ENCODE measurements at places on chromosomes 2 and 18.

DNA sequence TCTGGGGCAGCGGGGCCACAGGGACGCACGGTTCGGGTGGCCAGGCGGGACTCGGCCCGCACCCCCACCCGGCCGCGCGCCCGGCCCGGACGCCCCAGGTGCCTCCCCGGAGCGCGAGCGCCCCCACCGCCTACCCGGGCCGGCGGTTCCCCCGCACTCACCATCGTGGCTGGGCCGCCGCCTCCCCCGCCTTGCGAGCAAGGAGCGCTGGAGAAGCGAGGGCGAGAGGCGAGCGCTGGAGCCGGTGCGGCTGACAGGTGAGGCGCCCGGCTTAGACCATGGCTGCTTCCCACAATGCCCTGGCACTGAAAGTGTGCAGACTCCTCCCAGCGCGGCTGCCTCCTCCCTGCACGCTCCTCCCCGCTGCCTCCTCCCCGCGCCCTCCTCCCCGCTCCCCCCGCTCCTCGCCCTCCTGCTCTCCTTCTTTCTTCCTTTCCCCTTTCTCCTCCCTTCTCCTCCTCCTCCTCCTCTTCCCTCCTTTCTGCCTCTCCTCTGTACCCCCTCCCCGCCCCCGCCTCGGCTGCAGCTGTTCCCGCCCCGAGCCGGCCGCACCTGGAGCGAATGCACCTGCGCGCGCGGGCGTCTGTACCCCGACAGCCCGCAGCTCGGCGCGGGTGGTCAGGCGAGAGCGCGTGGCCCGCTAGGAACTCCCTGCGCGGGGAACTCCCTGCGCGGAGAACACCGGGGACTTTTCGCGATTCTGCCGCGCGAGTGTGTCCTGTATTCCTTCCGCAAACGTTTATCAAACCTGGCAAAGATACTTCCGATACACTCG is at the start of gene AP1S3:
AP1S3 (minus strand) TSS at position 296 of the 775 bp plus-strand sequence; CDS start at position 164, 132 bp downstream.
- peak; percentile 70 for DNase-seq

GRCh38 chr2:64738026-64738425 is 84.3 kb upstream of the SERTAD2 start:
- no peak for DNase-seq

GRCh38 chr2:64222351-64222750 is 78.1 kb upstream of the PELI1 start:
- no peak for DNase-seq

GRCh38 chr2:194824450-194824849 is 832.6 kb upstream of the SLC39A10 start:
- no peak for DNase-seq

DNA sequence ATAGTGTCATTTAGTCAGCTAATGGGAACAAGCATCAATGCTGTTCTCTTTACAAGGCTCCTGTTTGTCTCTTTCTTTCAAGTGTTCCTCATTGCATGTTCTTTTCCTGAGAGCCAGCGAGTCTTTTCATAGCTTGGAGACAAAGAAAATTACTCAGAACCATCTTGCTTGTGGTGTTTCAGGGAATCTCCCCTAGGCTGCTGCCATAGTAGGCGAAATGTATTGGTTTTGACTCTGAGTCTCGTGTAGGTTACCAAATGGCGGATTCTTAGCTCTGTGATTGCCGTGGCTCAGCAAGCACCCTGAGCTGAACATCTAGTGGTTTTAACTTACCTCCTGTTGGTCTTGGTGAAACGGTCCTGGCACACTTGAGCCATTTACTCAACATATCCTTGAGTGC is 68.7 kb downstream of the RHBDD1 start:
- DNase-seq: no peak

- DNase-seq: no peak
Observed at GRCh38 chr2:168723275-168723899, 79.0 kb upstream of the NOSTRIN start.

DNA sequence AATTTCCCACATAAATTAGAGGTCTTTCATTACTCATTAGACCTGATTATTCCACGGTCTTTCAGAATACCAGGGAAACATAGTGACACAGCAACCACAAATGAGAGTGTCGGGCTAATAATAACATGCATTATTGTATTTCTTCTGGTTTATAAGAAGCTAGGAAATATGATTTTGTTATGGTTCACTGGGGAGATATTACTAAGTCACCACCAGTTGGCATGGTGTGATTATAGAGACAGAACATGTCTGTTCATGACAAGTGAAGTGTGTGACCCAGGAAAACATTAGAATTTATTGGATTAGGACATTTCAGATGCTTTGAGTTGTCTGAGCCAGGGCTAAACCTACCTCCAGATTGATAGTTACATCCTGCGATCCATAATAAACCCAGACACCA is 494.4 kb downstream of the FBXO15 start:
- no peak for DNase-seq

GRCh38 chr2:160091381-160091780 is 29.0 kb upstream of the PLA2R1 start:
- no peak for DNase-seq

DNA sequence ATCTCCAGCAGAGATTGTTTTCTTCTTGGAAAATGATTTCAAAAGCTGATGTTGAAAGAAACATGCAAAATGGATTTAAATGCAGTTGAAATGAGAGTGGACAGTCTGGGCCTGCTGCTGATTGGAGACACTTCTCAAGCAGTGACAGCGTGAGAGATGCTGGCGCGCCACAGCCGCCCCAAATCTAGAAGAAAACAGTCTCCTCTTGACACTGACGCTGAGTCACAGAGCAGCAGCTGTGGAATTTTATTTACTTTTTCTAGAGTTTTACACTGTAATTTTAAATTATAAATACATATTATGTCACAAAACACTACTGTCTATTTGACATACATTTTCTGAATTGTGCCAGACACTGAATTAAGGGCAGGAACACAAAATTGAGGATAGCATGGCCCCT is 121.8 kb upstream of the TMEM200C start:
- DNase-seq: no peak

DNA sequence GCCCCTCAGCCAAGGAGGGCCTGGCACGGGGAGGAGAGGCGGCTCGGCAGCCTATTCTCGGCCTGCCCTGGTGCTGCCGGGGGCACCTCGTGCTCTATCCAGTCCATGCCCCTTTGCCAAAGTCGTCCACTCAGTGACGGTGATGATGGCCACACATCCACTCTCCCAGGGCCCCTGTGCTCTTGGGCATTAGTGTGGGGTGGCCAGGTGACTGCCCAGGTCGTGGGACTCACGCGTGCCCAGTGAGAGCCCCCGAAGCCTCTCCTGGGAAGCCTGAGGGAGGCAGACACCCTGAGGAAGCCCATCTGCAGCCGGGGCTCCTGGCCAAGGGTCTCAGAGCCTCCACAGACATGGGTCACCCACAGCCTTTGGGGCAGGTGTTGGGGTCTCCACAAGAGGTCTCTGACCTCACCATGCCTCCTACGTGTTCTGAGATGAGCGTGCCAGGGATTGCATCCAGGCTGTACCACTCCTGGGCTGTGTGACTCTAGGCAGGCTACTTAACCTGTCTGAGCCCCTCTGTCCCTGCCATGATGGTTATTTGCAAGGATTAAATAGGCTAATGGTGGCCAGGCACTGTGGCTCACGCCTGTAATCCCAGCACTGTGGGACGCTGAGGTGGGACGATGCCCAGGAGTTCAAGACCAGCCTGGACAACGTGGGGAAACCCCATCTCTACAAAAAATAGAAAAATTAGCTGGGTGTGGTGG is 12.9 kb downstream of the RAMP1 start:
- DNase-seq: no peak

DNA sequence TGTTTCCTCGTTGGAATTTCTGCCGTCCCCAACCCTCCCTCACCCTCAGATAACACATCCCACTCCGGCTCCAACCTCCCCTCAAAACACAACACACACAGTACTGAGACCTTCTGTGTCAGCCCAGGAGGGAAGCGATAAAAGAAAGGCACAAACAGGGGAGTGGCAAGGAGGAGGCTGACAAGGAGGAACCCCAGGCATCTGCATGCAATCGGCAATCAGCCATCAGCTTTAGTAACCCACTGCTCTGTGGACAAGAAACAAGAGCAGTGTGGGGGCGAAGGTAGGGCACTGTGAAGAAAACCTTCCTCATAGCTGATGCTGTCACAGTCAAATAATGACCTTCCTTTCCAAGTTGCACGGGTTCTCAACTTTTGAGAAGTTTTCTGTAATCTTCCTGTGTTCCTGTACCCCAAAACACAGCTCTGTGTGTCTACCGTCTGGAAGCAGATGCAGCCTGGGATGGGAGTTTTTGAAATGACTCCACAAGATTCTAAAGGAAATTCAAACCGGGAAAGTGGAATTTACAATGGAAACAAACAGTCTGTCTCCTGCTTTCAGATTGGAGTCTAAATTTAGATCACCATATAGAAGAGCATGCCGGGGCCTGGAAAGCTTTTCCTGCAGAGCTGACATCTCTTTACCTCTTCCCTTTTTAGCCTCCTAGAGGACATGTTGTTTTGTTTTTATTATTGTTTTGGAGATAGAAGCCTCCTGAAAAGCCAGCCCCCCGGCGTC is 16.4 kb upstream of the LPIN2 start:
- DNase-seq: no peak

DNA sequence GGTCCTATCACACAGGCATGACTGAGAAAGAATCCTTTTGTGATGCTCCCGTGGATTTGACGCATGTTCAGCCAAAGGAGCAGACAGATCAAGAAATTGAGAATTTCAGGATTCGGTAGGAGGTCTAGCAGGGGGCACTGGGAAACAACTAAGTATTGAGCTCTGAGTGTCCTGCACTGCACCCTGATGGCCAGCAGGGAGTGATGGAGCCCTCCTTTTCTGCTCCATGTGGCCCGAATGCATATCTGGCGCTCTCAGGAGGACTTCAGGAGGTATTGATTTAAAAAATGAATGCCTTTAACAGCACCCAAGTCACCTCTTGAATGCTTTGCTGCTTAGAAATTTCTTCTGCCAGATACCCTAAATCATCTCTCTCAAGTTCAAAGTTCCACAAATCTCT is 58.0 kb downstream of the ZNF519 start:
- no peak for DNase-seq

DNA sequence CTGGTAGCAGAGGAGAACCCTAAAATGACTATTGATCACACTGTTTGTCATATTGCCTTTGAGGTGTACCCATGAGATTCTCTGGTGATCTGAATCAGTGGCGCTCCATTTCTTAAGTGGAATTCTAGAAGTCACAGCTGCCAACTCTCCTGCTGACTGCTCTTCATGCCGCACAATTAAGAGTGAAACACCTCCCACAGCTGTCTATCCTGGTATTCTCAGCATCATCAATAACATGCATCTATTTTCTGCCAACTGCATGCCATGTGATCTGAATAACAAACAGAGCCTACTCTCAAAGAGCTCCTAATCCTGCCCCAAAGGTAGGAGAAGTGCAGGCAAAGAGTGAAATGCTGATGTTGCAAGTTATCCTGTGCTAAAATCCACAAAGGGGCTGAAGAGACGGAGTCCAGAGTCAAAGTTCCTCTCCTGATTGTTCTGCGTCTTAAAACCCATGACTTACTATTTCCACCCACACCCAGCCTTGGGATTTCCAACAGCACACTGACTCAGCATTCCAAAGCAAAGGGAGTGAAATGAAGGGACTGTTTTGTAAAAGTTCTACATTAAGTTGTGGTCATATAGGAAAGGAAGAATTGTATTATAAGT is 13.7 kb upstream of the DAPL1 start:
- no peak for DNase-seq

GRCh38 chr2:172427990-172428831 is 825 bp downstream of the ITGA6 start:
- peak; percentile 63 for DNase-seq

DNA sequence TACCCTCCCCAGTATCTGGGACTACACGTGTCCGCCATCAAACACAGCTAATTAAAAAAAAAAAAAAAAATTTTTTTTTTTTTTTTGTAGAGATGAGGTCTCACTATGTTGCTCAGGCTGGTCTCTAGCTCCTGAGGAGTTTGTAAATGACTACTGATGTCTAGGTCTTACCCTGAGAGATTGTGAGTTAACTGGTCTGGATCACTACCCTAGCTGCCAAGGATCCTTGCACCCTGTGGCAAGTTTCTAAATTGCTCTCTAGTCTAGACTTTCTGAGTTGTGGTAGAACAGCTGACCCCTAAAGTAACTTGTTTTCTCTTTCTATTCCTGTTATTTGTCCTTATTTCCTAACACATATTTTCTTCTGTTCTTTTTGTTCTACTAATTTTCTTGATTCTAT is 44.5 kb downstream of the ABHD3 start:
- DNase-seq: no peak

GRCh38 chr2:222944971-222945740 is 84.3 kb downstream of the ACSL3 start:
- no peak for DNase-seq

DNA sequence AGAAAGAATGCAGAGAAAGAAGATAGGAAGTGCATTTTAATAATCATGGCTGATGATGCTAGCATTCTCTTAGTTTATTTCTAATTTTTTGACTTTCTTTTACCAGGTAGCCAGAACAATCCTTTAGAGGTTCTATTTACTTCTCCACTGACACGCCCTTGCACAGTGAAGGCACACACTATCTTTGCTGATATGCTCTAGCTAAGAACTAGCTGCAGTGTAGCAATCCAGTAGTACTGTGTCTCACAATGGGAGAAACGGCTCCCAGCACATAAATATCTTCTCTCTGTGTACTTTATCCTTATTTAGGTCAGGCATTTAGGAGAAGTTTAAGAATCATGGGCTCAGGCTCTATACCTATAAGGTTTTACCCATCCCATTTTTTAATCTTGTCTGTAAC is 1005.4 kb downstream of the LRP1B start:
- DNase-seq: no peak

- no peak for DNase-seq
Observed at GRCh38 chr2:237438080-237438940, 24.3 kb upstream of the COL6A3 start.

- DNase-seq: no peak
Observed at GRCh38 chr2:12177455-12178288, 431.2 kb downstream of the LPIN1 start.

All from stimulated activated CD4-positive, alpha-beta T cell treated with anti-CD3 and anti-CD28 coated beads, Interleukin-2, amount 100 ng/mL, for 4 hours (primary cell).